T-helper 17 cell (primary cell): ENCODE measurements at places on chromosomes 7 and 10.

- H3K27me3 ChIP-seq = peaks cover 55% of the 10 kb centered on the region
- no peak overlapping the region for H3K27ac ChIP-seq
These were observed 379.7 kb upstream of the ZMIZ1 start for GRCh38 chr10:78688901-78689583.

- DNase-seq = no peak
- H3K27ac ChIP-seq = no peak overlapping the region
- H3K36me3 ChIP-seq = no peaks in the 10 kb centered on the region
- no peaks in the 10 kb centered on the region for H3K4me1 ChIP-seq
- peaks cover 4% of the 10 kb centered on the region for H3K27me3 ChIP-seq
These were observed 616.4 kb upstream of the MGMT start for GRCh38 chr10:128850647-128851046.

GRCh38 chr7:6248581-6248980 lies 23.8 kb downstream of the CYTH3 start:
- no peak overlapping the region for H3K27ac ChIP-seq
- no peaks in the 10 kb centered on the region for H3K36me3 ChIP-seq
- H3K4me1 ChIP-seq = peaks cover 23% of the 10 kb centered on the region
- H3K27me3 ChIP-seq = no peaks in the 10 kb centered on the region
- H3K4me3 ChIP-seq = no peak overlapping the region

DNA sequence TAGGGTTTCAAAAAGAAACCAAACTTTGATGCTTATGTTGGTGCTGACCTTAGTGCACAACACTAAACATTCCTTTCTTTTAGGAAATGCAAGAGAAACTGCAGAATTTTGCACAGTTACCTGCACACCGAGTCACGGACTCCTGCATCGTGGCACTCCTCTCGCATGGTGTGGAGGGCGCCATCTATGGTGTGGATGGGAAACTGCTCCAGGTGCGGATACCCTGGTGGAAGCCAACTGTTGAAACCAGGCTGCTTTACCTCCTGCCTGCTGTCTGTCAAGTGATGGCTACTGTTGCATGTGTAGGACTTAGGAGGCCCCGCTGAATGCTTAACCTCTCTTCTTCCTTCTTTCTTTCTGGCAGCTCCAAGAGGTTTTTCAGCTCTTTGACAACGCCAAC lies 11.7 kb downstream of the CASP2 start:
- H3K27me3 ChIP-seq = no peaks in the 10 kb centered on the region
- DNase-seq = peak; percentile 44
- peaks cover 19% of the 10 kb centered on the region for H3K36me3 ChIP-seq
- no peak overlapping the region for H3K4me3 ChIP-seq
- peak overlapping the region; percentile 78 for H3K27ac ChIP-seq

GRCh38 chr10:95537542-95537927 lies 23.6 kb downstream of the SORBS1 start:
- no peak overlapping the region for H3K27ac ChIP-seq
- no peaks in the 10 kb centered on the region for H3K4me1 ChIP-seq
- no peaks in the 10 kb centered on the region for H3K36me3 ChIP-seq
- no peak overlapping the region for H3K4me3 ChIP-seq
- no peak for DNase-seq

GRCh38 chr10:18660816-18661431 lies 1.7 kb downstream of the ARL5B start:
- peaks cover 45% of the 10 kb centered on the region for H3K4me1 ChIP-seq
- peak overlapping the region; percentile 96 for H3K27ac ChIP-seq
- no peaks in the 10 kb centered on the region for H3K27me3 ChIP-seq
- peaks cover 2% of the 10 kb centered on the region for H3K36me3 ChIP-seq
- H3K4me3 ChIP-seq = peak overlapping the region; percentile 70
- no peak for DNase-seq

DNA sequence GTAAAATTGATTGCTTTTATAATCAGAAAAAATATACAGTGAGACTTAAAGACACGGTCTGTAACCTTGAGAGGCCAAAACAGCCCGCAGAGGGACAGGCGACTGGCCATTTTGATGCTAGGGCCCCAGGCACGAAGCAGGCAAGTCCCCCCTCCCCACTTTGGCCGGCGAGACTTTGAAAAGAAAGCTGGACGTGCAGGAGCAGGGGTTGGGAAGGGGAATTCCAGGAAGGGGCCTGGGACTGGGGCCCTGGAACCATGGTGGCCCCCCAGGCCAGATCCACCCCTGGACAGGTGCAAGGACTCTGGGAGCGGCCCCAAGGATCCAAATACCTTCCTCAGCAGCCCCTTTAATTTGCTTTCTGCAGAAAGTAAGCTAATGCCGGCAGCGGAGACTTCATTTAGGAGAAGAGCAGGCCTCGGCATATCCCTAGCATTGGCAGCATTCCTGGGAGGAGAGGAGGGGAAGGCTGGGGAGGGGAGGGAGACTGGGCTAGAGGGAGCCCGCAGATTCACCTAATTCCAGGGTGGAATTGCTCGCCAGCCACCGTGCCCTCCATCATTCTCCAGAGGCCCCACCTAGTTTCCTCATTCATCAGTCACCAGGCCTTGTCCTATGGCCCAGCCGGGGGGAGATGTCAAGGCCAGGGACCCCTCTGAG lies 24.9 kb upstream of the TNRC18 start:
- DNase-seq = no peak
- no peak overlapping the region for H3K4me3 ChIP-seq
- H3K27me3 ChIP-seq = no peaks in the 10 kb centered on the region
- peaks cover 2% of the 10 kb centered on the region for H3K4me1 ChIP-seq
- H3K36me3 ChIP-seq = peaks cover 2% of the 10 kb centered on the region
- no peak overlapping the region for H3K27ac ChIP-seq

DNA sequence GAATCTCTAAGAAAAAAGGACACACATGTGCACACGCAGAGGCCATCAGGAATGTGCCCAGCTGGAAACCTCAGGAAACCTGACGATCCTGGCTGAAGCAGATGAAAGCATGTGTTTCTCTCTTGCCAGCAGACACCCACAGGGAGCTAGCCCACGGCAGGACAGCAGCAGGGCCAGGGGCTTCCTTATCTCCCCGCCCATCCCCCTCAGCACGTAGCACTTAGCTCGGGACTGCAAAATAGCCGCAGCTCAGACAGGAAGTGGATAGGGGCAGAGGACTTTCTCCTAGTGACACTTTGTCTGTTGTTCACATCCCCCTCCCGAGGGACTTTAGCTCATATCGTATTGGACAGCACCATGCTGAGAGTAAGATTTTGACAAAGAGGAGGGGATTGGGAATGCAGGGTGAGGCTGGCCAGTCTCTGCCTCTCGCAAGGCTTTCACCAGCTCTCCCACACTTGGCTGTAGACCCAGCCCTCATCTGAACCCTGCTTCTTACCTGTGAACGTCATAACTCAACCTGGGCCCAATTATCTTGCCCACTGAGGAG lies 63.8 kb downstream of the MKI67 start:
- peaks cover 21% of the 10 kb centered on the region for H3K36me3 ChIP-seq
- H3K4me1 ChIP-seq = peaks cover 62% of the 10 kb centered on the region
- H3K27ac ChIP-seq = peak overlapping the region; percentile 97
- DNase-seq = no peak
- H3K27me3 ChIP-seq = no peaks in the 10 kb centered on the region

GRCh38 chr7:122219253-122219865 lies 75.3 kb upstream of the AASS start:
- H3K27ac ChIP-seq = no peak overlapping the region
- no peak overlapping the region for H3K4me3 ChIP-seq
- no peak for DNase-seq
- H3K4me1 ChIP-seq = no peaks in the 10 kb centered on the region
- H3K36me3 ChIP-seq = no peaks in the 10 kb centered on the region

GRCh38 chr10:6382081-6382480 lies 179.3 kb downstream of the PFKFB3 start:
- no peak for DNase-seq
- H3K27ac ChIP-seq = peak overlapping the region; percentile 60
- H3K4me1 ChIP-seq = peaks cover 12% of the 10 kb centered on the region
- no peaks in the 10 kb centered on the region for H3K27me3 ChIP-seq
- peaks cover 2% of the 10 kb centered on the region for H3K36me3 ChIP-seq
